ENCODE measurements at places on chromosomes 2 and 18.

DNA sequence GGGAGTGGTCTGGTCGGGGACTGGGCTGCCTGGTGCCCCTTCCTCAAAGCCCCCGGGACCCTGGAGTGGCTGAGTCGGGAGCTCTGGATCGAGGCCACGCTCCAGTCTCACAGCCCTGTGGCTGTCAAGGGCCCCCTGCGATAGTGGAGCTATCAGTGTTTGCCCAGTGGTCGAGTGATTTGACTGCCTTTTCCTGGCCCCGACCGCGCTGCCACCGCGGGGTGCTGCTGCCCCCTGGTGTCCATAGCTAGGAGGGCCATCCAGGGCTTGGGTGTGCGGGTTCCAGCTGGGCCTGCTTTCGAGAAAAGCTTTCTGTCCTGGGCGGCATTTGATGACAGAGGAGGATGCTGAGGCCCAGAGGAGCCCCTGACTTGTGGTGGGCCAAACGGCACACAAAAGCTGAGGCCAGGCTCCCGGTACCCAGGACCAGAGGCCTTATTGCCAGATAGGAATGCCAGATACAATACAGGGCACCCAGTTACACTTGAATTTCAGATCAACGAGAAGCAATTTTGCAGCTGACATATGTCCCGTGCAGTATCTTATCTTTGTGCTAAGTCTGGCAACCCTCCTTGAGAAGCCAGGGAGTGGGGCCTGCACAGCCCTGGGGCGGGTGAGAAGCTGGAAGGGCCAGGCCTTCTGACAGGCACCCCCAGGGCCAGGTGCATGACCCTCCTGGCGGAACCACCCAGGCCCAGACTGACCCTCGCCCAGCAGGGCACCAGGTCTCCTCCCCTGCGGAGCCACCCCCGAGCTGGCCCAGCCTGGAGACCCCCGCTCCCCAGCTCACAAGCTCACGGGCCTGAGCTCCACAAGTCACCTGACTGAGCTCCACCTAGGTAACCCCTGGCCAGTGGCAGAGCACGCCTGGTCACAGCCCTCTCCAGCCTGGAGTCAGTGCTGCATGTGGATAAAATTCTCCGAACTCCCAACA lies 13.0 kb downstream of the ODC1 start:
- peak; percentile 93 for DNase-seq

GRCh38 chr18:7221424-7222155 lies 9.3 kb upstream of the LRRC30 start:
- DNase-seq = no peak

DNA sequence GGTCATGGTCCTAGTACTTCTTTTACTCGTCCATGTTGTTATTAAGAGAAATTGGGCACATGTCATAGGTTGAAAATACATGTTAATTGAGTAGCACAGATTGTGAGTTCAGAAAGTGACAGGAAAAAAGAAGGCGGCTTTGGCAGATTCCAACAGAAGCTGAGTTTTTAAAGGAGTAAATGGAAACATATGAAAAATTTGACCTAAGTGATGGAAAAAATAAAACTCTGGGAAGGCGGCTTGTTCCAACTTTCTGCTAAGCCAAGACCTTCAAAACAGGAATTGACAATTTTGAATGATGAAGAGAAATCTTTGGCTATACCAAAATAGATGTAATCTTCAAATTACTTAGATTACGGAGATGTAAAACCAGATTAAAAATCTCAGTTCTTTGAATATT lies 868.0 kb downstream of the EPHA4 start:
- no peak for DNase-seq

DNA sequence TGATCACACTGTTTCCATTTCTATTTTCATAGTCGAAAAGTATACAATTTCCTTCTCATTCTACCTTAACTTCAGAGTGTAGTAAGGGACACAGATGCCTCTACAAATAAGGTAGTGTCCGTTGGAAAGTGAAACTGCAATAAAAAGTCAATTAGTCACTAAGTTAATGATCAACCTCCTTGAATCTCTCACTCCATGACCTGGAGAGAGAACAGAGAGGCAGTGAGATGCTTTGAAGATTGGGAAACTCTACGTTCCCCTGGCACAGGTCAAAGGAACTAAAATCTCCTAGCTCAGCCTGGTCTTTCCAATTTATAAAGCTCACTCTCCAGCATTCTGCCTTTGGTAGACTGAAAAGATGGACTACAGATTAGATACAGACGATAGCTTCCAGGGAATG lies 153.8 kb upstream of the ACAA2 start:
- no peak for DNase-seq

DNA sequence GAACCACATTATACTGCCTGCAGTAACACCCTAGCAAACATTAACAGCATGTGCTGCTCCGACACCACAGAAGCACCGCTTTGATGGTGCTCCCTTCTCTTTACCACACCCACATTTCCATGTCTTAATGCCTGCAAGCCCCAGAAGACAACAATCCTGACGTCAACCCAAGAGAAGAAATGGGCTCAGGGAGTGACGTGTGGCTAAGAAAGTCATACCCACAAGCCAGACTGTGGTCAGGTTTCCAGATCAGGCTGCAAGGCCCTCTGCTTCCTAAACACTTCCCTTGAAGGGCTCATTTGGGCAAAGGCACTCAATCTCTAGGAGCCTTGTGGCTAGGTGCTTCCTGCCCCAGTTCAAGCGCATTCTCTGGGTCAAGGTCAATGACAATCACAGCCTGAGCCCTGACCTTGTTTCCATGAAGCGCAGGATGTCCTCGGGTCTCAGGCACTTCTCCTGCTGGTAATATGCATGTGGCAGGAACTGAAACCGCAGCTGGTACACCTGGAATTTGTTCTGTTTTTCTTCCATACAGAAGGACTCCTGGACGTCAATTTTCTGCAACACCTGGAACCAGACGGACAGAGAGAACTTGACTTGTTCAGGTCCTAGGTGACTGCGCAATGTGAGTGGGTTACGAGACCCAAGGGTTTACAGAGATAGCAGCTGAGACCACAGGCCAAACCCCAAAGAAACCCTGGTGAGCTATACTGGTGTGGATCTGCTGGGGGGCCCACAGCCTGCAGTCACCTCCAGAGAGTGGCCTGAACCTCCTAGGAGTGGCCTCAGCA lies 67.2 kb downstream of the POLR1A start:
- peak; percentile 74 for DNase-seq

- DNase-seq = no peak
Observed at GRCh38 chr2:27247893-27248292, 15.0 kb downstream of the SLC30A3 start.

- no peak for DNase-seq
Observed at GRCh38 chr2:213189001-213189899, 37.8 kb upstream of the IKZF2 start.

GRCh38 chr2:39039072-39039471 lies 81.8 kb downstream of the SOS1 start:
- no peak for DNase-seq
